Neural cell (in vitro differentiated cells): ENCODE measurements at places on chromosomes 7 and 10. TPM values are rescaled to one million over a fixed set of nuclear protein-coding genes. Genes with fewer than 3 reads are reported as not detected.

The NPTX2 gene
- polyA plus RNA-seq: 0.98 and 1.4 TPM in 2 replicates

The BEND7 gene
- polyA plus RNA-seq: 4.5 and 5.1 TPM in 2 replicates

The VWDE gene
- polyA plus RNA-seq: 0.27 and 0.48 TPM in 2 replicates

The SH2D4B gene
- polyA plus RNA-seq: 1.4 and 1.6 TPM in 2 replicates

The NAT16 gene
- 4.0 and 4.5 TPM in 2 replicates for polyA plus RNA-seq

The CCL24 gene
- polyA plus RNA-seq: not detected in 2 replicates

The TCAF2 gene
- 0.08 and 0.28 TPM in 2 replicates for polyA plus RNA-seq

The FZD8 gene
- 1.6 and 1.9 TPM in 2 replicates for polyA plus RNA-seq

The VSTM2A gene
- 40.4 and 49.1 TPM in 2 replicates for polyA plus RNA-seq

The PDCD4 gene
- polyA plus RNA-seq: 53.1 and 83.5 TPM in 2 replicates

The EIF3B gene
- 65.1 and 73.7 TPM in 2 replicates for polyA plus RNA-seq

The CTAGE4 gene
- polyA plus RNA-seq: not detected in 2 replicates

The STOX1 gene
- polyA plus RNA-seq: 1.2 and 2.3 TPM in 2 replicates

The PKD2L1 gene
- not detected in 2 replicates for polyA plus RNA-seq

The AQP1 gene
- 0.72 and 3.2 TPM in 2 replicates for polyA plus RNA-seq

The HKDC1 gene
- polyA plus RNA-seq: 0.07 TPM in 1 of 2 replicates, not detected in the other

The GET4 gene
- 63.8 and 85.7 TPM in 2 replicates for polyA plus RNA-seq

The RUFY2 gene
- polyA plus RNA-seq: 154 and 168 TPM in 2 replicates

The FEZF1 gene
- polyA plus RNA-seq: 0.78 and 1.1 TPM in 2 replicates

The WDFY4 gene
- polyA plus RNA-seq: not detected in 2 replicates

The CLDN4 gene
- polyA plus RNA-seq: 0.09 TPM in 1 of 2 replicates, not detected in the other

The GPR22 gene
- 44.3 and 64.1 TPM in 2 replicates for polyA plus RNA-seq

The GTF2IRD2 gene
- polyA plus RNA-seq: 17.7 and 19.9 TPM in 2 replicates

The ZCWPW1 gene
- polyA plus RNA-seq: 3.1 and 6.8 TPM in 2 replicates

The SEMA3C gene
- 377 and 386 TPM in 2 replicates for polyA plus RNA-seq

The TLX1 gene
- polyA plus RNA-seq: not detected in 2 replicates

The CLCN1 gene
- polyA plus RNA-seq: 0.20 TPM in 1 of 2 replicates, not detected in the other

The PRTFDC1 gene
- polyA plus RNA-seq: 3.4 and 4.5 TPM in 2 replicates

The ZNF853 gene
- polyA plus RNA-seq: 8.7 and 12.9 TPM in 2 replicates

The FOXI2 gene
- not detected in 2 replicates for polyA plus RNA-seq

The OR2A7 gene
- polyA plus RNA-seq: not detected in 2 replicates

The DGKI gene
- polyA plus RNA-seq: 15.7 and 15.8 TPM in 2 replicates

The ZNF467 gene
- 11.9 and 12.8 TPM in 2 replicates for polyA plus RNA-seq

The GRM3 gene
- polyA plus RNA-seq: 15.9 TPM in 2 replicates

The FLNC gene
- 0.36 and 0.60 TPM in 2 replicates for polyA plus RNA-seq

The PRRT4 gene
- 32.5 and 34.4 TPM in 2 replicates for polyA plus RNA-seq

The GTF2IRD1 gene
- 26.7 and 31.9 TPM in 2 replicates for polyA plus RNA-seq

The PDK4 gene
- polyA plus RNA-seq: not detected in 2 replicates

The CALML3 gene
- not detected in 2 replicates for polyA plus RNA-seq

The CLRN3 gene
- polyA plus RNA-seq: not detected in 2 replicates

The NUDT13 gene
- polyA plus RNA-seq: 1.8 and 3.2 TPM in 2 replicates

The BTBD16 gene
- polyA plus RNA-seq: not detected in 2 replicates

The LUC7L2 gene
- polyA plus RNA-seq: 118 and 153 TPM in 2 replicates

The HOXA11 gene
- polyA plus RNA-seq: not detected in 2 replicates

The SPDYE5 gene
- 0.07 and 0.26 TPM in 2 replicates for polyA plus RNA-seq

The RARRES2 gene
- polyA plus RNA-seq: 0.71 TPM in 1 of 2 replicates, not detected in the other

The LBX1 gene
- polyA plus RNA-seq: 0.08 TPM in 1 of 2 replicates, not detected in the other

The DCLRE1A gene
- polyA plus RNA-seq: 11.6 and 12.8 TPM in 2 replicates

The SLC29A3 gene
- polyA plus RNA-seq: 2.3 and 3.6 TPM in 2 replicates

The SPDYE9 gene
- polyA plus RNA-seq: 0.48 and 0.87 TPM in 2 replicates

The EPHB4 gene
- polyA plus RNA-seq: 0.92 and 1.4 TPM in 2 replicates

The NEURL1 gene
- polyA plus RNA-seq: 12.3 and 15.7 TPM in 2 replicates

The DRGX gene
- not detected in 2 replicates for polyA plus RNA-seq

The CDK6 gene
- 4.1 and 4.2 TPM in 2 replicates for polyA plus RNA-seq

The CALHM3 gene
- polyA plus RNA-seq: not detected in 2 replicates
